ENCODE measurements at places on chromosomes 5 and 9.

GRCh38 chr5:66609615-66610014, 13.4 kb downstream of the MAST4 start:
- H3K4me1 ChIP-seq: no peaks in the 10 kb centered on the region
- H3K36me3 ChIP-seq: no peaks in the 10 kb centered on the region
- no peak overlapping the region for H3K4me3 ChIP-seq
- no peak for DNase-seq
- H3K27ac ChIP-seq: no peak overlapping the region

DNA sequence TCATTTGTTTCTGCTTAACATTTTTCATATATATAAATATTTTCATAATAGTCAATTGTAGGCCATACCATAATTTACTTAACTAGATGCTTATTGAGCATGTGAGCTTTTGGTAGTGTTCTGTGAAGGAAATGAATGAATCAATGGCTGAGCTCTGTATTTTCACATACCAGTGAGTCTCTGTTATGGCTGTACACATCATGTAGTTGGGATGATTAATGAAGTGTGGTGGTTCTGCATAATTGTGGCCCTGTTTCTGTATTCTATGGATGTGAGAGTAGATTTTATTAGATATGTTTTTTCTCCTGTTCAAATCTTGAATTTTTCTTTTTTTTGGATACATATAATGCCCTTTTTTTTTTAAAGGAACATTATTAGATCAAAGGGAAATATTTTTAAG, 56.2 kb downstream of the CTNNA1 start:
- peaks cover 7% of the 10 kb centered on the region for H3K4me1 ChIP-seq
- no peak overlapping the region for H3K27ac ChIP-seq
- no peaks in the 10 kb centered on the region for H3K27me3 ChIP-seq
- no peak overlapping the region for H3K4me3 ChIP-seq
- DNase-seq: no peak

DNA sequence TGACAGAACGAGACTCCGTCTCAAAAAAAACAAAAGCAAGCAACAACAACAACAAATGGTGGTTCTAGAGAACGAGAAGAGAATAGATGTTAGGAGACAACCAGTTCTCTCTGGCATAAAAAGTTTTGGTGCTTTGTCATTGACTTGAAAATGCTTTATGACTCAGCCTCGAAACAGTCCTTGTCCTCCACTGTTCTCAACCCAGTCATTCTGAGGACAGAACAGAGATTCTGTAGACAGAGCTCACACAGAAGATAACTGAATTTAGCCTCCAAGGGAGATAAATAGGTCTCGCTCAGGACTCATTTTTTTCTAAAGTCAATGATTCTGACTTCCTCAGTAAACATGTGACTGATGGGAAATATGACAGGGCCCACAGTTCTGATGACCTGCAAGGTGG, 76.0 kb upstream of the FSTL4 start:
- H3K4me1 ChIP-seq: peaks cover 3% of the 10 kb centered on the region
- DNase-seq: no peak
- H3K36me3 ChIP-seq: no peaks in the 10 kb centered on the region
- peak overlapping the region; percentile 17 for H3K27ac ChIP-seq

DNA sequence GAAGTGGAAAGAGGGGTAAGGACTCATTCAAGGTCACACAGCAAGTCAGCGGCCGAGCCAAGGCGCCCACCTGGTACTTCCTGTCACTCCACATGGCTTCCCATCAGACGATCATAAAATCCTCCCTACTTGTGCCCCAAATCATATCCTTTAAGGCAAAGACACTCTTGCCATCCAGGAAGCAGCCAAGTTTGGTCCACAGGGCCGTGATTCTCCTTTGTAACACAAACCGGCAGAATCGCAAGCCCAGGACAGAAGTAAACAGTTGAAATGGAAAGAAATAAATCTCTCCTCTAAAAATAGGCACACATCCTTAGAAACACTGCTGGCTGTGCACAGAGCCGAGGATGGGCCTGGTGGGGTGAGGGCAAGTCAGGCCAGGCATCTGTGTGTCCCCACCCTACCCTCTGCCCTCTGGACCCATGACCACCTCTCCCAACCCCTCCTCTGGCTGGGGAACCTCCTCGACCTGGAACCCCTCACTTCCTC, 30.5 kb downstream of the TMOD1 start:
- H3K27me3 ChIP-seq: peaks cover 19% of the 10 kb centered on the region
- no peak overlapping the region for H3K27ac ChIP-seq
- DNase-seq: no peak
- no peak overlapping the region for H3K4me3 ChIP-seq
- no peaks in the 10 kb centered on the region for H3K4me1 ChIP-seq

- DNase-seq: no peak
- no peaks in the 10 kb centered on the region for H3K27me3 ChIP-seq
- peaks cover 38% of the 10 kb centered on the region for H3K36me3 ChIP-seq
Measured at GRCh38 chr9:98006127-98006796, 23.1 kb downstream of the ANP32B start.

- H3K4me1 ChIP-seq: peaks cover 10% of the 10 kb centered on the region
- peaks cover 33% of the 10 kb centered on the region for H3K27me3 ChIP-seq
- H3K27ac ChIP-seq: no peak overlapping the region
- no peaks in the 10 kb centered on the region for H3K36me3 ChIP-seq
Measured at GRCh38 chr5:1188464-1188863, 12.9 kb upstream of the SLC6A19 start.

DNA sequence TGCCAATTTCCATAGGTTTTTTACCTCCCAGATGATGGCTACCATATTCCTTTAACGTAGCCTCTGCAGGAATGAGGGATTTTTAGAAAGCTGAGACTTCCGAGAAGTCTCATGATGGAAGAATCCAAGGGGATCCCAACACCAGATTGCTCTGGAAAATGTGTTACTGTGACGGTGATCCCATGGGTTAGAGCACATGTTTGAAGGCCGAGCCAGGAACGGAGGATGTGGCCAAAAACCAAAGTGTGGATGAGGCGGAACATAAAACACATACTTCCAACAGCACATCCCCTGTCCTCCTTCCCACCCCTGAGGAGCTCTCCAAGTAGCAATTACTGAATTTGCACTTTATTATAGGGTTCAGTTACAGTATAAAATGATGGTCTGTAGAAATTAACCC, 82.6 kb downstream of the GPR21 start:
- H3K4me1 ChIP-seq: peaks cover 18% of the 10 kb centered on the region
- peak overlapping the region; percentile 56 for H3K27ac ChIP-seq
- H3K27me3 ChIP-seq: no peaks in the 10 kb centered on the region
- peaks cover 49% of the 10 kb centered on the region for H3K36me3 ChIP-seq
- no peak for DNase-seq
- H3K4me3 ChIP-seq: no peak overlapping the region

DNA sequence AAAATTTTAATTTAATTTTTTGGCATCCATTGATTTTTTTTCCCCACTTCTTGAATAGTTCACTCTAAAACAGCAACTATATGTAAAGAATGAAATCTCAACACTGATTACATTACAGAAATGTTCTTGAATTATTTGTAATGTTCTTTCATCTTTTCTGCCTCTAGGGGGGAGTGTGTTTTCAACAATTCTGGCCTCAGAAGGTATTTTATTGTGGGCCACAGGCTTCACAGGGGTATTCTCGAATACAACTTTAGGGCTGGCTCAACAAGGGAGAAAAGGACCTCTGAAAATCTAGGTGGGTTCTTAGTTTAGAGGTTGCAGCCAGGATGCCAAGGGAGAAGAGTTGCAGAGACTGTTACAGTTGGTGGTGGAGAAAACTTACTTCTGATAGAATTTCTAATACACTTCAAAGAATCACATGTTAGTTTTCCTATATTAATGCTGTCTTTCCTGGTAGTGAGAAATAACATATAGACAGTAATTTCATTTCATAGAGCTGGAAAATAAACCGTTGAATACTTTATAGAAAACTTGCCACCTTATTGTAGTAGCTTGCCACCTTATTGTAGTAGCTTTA, 3.6 kb upstream of the NPR3 start:
- no peak for DNase-seq
- no peak overlapping the region for H3K27ac ChIP-seq
- H3K36me3 ChIP-seq: no peaks in the 10 kb centered on the region
- peaks cover 46% of the 10 kb centered on the region for H3K27me3 ChIP-seq
- H3K4me1 ChIP-seq: peaks cover 39% of the 10 kb centered on the region

GRCh38 chr9:75121914-75122558, 33.7 kb downstream of the OSTF1 start:
- no peak overlapping the region for H3K4me3 ChIP-seq
- peak overlapping the region; percentile 32 for H3K27ac ChIP-seq
- peaks cover 48% of the 10 kb centered on the region for H3K4me1 ChIP-seq
- H3K27me3 ChIP-seq: no peaks in the 10 kb centered on the region

- H3K27me3 ChIP-seq: no peaks in the 10 kb centered on the region
- DNase-seq: no peak
- no peaks in the 10 kb centered on the region for H3K4me1 ChIP-seq
Measured at GRCh38 chr5:56129288-56129687, 103.8 kb downstream of the ANKRD55 start.

DNA sequence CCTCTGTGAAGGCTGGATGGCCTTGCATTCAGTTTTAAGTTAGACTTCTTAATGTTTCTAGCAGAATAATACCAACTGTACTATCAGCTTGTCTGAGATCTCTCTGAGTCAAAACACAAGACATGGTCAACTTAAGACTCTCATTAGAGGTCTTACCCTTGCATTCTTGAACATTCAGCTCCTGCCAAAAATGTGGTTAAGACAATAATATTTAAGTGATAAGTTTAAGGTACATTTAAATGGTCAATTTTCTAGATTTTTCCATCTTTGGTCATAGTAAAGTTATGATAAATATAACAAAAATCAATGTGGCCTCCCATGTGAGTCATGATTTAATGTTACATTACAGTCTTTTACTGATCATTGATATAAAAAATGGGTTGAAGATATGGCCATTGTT, 75.0 kb downstream of the NR2F1 start:
- H3K4me1 ChIP-seq: no peaks in the 10 kb centered on the region
- peaks cover 9% of the 10 kb centered on the region for H3K36me3 ChIP-seq
- H3K27me3 ChIP-seq: no peaks in the 10 kb centered on the region

GRCh38 chr5:111513131-111513520, 791 bp upstream of the STARD4 start:
- H3K27ac ChIP-seq: peak overlapping the region; percentile 99
- DNase-seq: no peak
- H3K27me3 ChIP-seq: no peaks in the 10 kb centered on the region
- H3K4me1 ChIP-seq: peaks cover 21% of the 10 kb centered on the region

DNA sequence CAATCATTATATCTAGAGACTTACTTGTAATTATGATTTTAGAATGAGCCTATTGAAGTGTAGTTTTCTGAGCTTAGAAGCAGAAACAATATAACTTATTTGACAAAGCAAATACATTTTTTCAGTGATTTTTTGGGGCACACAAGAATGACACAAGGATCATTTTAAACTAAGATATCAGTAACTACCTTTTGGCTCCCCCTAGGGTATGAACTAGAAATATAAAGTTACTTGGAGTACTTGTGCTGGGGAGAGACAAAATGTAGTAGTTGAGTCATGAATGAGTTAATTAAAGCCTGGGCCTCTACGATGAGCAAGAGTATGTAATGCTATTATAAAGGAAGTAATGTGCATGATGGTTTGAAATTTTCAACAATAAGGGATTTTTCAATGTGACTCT, 1244.1 kb upstream of the ACO1 start:
- H3K4me1 ChIP-seq: no peaks in the 10 kb centered on the region
- H3K36me3 ChIP-seq: no peaks in the 10 kb centered on the region
- H3K27me3 ChIP-seq: no peaks in the 10 kb centered on the region

DNA sequence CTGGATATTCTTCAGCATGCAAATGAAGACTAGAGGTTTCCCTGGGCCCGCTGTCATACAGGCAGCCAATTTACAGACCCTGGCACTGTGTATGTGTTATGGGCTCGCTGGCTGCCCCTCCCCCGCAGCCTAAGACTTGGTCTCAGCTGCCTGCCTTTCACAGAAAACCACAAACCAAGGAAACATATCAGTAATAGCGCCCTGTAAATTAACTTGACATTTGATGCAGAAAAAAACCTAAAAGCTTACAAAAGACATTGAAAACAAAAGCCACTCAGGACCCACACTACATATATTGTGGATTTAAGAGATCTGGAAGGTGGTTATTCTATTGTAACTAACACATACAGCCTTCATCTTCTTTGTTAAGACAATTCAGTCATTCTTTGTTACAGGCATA, 287.0 kb upstream of the TMEM161B start:
- H3K36me3 ChIP-seq: no peaks in the 10 kb centered on the region
- DNase-seq: no peak
- no peak overlapping the region for H3K4me3 ChIP-seq
- H3K4me1 ChIP-seq: peaks cover 3% of the 10 kb centered on the region
- H3K27me3 ChIP-seq: peaks cover 5% of the 10 kb centered on the region

- H3K27me3 ChIP-seq: no peaks in the 10 kb centered on the region
- no peaks in the 10 kb centered on the region for H3K36me3 ChIP-seq
- no peak overlapping the region for H3K4me3 ChIP-seq
- DNase-seq: no peak
Measured at GRCh38 chr5:100709771-100710170, 174.6 kb downstream of the FAM174A start.

- H3K27ac ChIP-seq: no peak overlapping the region
- no peaks in the 10 kb centered on the region for H3K36me3 ChIP-seq
- peaks cover 7% of the 10 kb centered on the region for H3K27me3 ChIP-seq
- no peak for DNase-seq
- H3K4me1 ChIP-seq: no peaks in the 10 kb centered on the region
- H3K4me3 ChIP-seq: no peak overlapping the region
Measured at GRCh38 chr5:109911731-109912130, 222.0 kb downstream of the MAN2A1 start.

- no peak overlapping the region for H3K27ac ChIP-seq
- no peak for DNase-seq
- peaks cover 36% of the 10 kb centered on the region for H3K36me3 ChIP-seq
- H3K4me1 ChIP-seq: peaks cover 12% of the 10 kb centered on the region
- no peak overlapping the region for H3K4me3 ChIP-seq
- no peaks in the 10 kb centered on the region for H3K27me3 ChIP-seq
Measured at GRCh38 chr9:137569609-137570203, 9.0 kb downstream of the DPH7 start.

DNA sequence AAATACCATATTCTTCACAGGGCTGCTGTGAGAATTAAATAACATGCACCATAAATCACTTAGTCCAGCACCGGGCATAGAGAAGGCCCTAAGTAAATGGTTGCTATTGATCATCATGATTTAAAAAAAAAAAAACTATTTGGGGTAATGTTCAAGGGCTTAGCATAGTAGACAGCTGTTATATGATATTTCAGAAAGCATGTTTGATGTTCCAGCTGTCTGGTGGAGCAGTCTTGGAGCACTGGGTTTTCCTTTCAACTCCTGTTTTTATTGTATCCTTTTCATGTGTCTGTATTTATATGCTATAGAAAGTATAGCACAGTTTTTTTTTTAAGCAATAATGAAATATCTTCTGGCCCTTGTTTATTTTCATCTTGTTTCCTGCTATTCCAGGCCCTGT, 28.0 kb upstream of the TOMM5 start:
- H3K27me3 ChIP-seq: peaks cover 6% of the 10 kb centered on the region
- H3K4me1 ChIP-seq: peaks cover 4% of the 10 kb centered on the region
- no peak overlapping the region for H3K4me3 ChIP-seq
- no peak overlapping the region for H3K27ac ChIP-seq

DNA sequence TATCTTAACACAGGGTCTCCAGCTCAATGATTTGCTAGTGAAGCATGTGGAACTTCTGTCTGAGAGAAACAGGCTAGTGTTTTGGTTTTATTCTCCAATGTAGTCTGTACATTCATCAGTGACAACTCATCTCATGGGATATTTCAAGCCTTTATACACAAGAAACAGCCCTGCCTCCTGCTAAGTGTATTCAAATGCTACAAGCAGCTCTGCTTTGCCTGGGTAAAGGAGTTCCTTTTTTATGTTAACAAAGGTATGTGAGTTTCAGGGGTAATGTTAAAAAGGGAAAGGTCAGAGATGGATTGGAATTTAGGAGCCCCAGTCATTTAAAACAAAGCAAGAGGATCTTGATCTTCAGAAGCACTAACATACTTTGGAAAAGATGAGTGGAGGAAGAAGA, 498.7 kb downstream of the ISL1 start:
- no peaks in the 10 kb centered on the region for H3K36me3 ChIP-seq
- H3K27me3 ChIP-seq: no peaks in the 10 kb centered on the region
- no peak overlapping the region for H3K27ac ChIP-seq
- H3K4me3 ChIP-seq: no peak overlapping the region
- no peaks in the 10 kb centered on the region for H3K4me1 ChIP-seq

Data from stimulated activated naive B cell treated with anti-CD40 and anti-IgM and Interleukin-4, amounts not matched to agents 10 μg/mL and 1 μg/mL and 100 μg/mL, for 72 hours (primary cell).